ENCODE measurements at places on chromosomes 6 and 20.

GRCh38 chr6:163296835-163297519 lies 117.5 kb upstream of the QKI start:
- DNase-seq: no peak

GRCh38 chr6:51398064-51398705 lies 579.5 kb downstream of the TFAP2B start:
- no peak for DNase-seq

DNA sequence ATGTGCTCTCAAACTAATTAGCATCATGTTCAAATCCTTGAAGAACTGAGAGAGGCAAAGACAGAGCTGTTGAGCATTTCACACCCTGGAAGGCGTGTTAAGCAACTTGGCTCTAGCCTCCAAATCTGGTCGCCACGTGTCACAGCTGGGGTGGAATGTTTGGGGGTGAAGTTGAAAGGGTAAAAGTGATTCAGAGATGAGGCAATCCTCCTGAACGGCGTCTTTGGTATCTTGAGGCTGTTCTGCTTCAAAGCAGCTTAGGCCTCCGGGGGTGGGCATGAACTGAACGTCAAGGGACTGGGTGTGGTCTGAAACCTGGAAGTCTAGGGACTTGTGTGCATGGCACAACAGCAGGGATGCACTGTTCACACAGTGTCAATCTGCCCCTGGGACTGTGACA lies 62.3 kb downstream of the TRAM2 start:
- no peak for DNase-seq

DNA sequence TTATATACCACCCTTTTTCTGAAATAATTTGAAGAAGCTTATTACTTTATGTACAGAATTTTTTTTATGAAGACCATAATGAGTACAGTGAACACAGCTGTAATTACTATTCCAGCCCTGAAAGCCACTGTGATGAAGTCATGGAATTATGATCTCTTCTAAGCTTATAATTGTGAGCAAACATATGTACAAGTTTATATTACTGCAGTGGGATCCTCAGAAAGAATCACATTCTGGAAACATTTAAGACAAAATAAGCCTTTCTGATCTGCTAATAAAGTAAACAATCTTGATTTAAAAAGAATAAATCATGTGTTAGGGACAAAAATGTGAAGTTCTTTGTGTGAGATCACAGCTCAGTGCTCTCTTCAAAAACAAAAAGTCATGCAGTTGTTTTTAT lies 560.4 kb downstream of the CD109 start:
- no peak for DNase-seq

DNA sequence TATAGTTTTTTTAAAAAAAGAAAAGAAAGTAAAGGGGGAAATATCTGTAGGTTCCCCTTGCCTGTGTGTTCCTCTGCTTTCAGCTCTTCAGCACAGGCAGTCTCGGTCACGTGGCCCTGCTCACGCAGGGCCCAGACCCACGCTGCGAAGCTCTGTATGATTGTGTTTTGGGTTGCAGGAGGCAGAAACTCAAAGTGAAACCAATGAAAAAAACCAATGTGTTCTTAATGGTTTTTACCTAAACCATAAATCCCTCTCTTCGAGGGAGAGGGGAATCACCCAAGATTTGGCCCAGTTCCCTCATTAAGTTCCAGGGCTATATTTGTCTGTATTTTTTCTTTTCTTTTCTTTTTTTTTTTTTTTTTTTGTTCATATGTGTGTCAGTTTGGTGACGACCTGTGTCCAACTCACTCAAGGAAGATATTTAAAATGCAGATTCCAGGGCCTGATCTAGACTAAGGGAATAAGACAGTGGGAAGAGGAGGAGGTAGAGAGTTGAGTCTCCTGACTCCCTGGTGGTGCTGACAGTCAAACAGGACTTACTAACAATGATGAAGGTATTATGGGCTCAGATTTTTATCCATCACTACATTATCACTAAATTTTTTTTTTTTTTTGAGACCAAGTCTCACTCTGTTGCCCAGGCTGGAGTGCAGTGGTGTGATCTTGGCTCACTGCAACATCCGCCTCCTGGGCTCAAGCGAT lies 33.8 kb upstream of the RREB1 start:
- DNase-seq: no peak

DNA sequence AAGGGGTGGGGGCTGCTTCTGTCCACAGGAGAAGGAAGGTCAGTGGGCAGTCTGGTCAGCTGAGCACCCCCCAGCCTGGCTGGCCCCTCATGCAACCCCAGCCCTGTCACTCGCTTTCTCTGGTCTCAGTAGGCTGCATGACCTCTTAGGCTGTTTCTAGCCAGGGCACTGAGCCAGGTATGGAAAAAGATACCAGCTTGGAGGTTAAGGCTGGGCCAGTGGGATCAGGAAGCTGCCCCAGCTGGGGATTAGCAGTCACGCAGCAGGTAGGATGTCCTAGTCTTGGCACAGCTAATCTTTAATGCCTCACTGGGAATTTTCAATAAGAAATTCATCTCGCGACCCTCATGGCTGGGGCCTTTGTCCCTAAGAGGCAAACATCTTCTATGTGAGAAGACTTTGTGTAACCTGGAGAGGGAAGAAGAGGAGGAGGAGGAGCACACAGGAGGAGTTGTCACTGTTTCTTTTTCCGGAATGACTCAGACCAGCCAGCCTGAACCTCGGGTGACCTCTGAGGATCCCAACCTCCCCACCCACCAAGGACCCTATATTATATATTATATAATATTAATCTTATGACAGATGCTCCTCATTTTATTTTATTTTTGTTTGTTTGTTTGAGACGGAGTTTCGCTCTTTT lies 2.4 kb upstream of the BPIFA2 start:
- no peak for DNase-seq

DNA sequence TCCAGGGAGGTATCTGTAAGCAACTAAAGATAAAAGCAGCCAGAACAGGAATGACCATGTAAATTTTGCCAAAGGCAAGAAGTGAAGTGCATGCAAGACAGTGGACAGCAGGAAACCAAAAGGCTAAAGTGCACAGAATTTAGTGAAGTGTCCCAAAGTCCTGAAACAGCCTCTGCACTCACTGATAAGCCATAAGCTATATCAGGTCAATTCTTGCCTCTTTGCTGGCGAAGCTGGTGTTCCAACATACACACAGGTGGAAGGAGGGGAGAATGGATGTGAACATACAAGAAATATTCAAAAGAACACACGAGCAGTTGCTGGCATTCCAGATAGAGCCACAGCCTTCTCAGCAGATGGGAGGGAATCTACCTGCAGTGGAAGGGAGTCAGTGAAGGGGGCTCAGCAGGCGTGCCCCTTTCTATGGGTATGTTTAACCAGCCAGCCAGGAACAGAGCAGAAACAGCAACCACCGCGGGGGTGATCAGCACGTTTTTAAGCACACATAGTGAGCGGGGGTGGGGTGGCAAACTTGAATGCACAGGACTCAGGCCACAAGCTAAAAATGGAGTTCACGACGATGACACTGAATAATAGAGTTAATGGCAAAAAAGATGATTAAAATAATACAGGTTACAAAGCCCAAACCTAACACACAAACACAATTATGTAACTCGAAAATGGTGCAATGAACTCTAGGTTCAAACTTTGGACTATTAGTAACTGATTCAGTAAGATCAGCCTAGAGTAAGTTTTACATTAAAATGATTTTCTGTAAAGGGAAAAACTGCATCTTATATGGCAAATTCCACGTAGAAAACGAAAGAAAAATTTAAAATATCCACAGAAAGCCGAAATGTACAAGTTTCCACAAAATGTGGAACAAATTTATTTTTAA lies 1.2 kb downstream of the ECI2 start:
- DNase-seq: no peak

DNA sequence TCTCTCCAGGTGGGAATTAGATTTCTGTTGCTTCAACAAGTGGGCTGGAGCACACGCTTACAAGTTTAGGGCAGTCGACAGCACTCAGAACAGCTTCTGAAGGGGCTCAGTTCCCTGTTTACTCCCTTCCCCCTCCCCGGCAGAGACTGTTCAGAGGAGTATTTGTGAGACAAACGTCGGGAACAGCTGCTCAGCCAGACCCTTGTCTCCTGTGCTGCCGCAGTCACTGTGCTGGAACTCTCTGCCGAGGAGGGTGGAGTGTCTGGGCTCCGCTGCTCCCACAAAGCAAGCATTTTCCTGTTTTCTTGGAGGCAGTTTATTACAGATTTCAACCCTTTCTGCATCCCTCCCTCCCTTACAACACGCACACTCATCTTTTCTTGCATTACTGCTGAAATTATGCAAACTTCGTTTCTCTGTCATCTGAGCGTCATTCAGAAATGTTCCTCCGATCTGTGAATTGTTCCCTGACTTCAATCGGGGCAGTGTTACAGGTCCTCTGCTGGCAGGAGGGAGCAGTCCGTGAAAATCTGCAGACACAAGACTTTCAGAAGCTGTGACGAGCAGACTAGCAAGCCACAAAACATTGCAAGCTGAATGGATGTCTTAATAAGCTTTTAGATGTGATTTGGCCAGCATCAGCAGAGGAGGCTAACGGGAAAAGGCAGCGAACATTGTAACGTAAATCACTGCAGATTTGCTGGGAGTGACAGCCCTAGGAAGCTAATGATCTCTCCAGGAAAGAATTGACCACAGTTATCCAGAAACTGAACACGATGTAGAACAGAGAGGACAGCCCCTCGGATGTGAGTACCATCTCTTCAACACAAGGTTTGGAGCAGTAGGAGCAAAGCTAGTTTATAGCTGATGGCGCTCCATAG lies 76.2 kb downstream of the LYRM2 start:
- DNase-seq: no peak

GRCh38 chr6:131950767-131951575 lies at the start of gene CCN2:
Gene CCN2 (minus strand): TSS chr6:131951372. CDS start chr6:131951172, 200 bp downstream.
- peak; percentile 99 for DNase-seq

DNA sequence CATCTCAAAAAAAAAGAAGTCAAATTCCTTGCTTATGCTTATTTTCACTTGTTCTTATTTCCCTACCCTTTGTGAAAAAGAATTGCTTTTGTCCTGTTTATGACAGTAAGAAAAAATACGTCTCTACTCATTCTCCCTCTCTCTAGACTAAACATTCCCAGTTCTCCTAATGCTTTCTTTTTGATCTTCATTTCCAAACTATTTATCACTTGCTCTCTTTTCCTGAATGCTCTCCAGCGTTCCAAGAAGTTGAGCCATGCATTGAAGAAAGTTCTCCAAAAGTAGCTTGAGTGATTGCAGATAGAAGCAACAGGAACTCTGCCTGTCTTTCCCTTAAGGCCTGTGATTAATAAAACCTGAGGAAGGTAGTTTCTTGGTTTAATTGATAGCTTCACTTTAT lies 53.1 kb upstream of the TMEM170B start:
- DNase-seq: no peak

DNA sequence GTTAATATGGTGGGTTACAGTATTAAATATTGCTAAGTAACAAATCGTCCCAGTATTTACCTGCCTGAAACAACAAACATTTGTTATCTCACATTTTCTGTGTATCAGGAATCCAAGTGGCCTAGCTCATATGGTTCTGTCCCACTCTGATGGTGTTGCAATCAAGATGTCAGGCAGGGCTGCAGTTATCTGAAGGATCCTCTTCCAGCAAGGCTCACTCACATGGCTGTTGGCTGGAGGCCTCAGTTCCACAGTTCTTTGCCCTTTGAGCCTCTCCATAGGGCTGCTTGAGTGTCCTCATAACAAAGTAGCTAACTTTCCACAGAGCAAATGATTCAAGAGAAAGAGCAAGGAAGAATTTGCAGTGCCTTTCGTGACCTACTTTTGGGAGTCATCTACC lies 17.7 kb downstream of the RAB22A start:
- no peak for DNase-seq

- no peak for DNase-seq
These were observed 20.1 kb upstream of the RNGTT start for GRCh38 chr6:88983532-88983931.

GRCh38 chr20:6855796-6856195 lies 88.3 kb downstream of the BMP2 start:
- no peak for DNase-seq

GRCh38 chr20:48094944-48095343 lies 309.7 kb upstream of the SULF2 start:
- no peak for DNase-seq

GRCh38 chr6:149065121-149065520 lies 252.4 kb upstream of the TAB2 start:
- DNase-seq: no peak

DNA sequence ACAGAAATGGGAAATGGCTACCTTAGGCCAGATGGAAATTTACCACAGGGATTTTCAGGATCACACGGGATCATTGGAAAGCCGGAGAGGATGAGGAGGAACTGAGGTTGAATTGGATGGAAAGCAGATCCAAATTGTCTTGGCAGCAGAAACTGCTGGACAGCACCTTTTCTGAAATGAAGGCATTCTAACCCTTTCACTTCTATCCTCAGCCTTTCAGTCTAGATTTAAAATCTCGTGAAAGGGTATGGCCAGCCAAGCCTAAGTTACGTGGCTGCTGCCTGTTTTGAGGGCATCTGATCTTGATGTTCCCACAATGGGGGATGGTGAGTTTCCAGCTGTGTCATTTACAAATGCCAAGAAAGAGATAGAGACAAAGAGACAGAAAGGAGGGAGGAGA lies 358.2 kb downstream of the KIF16B start:
- no peak for DNase-seq

DNA sequence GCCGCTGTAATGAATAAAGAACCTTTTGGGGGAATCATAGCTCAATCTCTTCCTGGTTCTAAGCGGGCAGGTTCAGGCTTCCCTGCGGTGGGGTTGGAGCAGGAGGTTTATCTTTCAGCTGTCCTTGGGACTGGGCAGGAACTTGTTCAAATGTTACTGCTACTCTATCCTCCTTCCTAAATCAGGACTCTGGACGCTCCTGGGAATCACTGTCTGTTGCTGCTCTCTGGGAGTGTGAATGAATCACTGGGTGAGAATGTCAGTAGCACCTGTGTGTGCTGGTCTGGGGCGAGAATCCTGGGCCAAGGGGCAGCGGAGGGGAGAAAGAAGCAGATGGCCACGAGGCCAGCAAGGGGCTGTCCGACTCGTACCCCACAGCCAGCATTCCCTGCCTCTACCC lies 65.4 kb upstream of the ZNFX1 start:
- DNase-seq: no peak

GRCh38 chr6:169184419-169184818 lies 69.2 kb downstream of the THBS2 start:
- DNase-seq: no peak

GRCh38 chr6:130366107-130367005 lies 539 bp downstream of the TMEM200A start:
- no peak for DNase-seq

DNA sequence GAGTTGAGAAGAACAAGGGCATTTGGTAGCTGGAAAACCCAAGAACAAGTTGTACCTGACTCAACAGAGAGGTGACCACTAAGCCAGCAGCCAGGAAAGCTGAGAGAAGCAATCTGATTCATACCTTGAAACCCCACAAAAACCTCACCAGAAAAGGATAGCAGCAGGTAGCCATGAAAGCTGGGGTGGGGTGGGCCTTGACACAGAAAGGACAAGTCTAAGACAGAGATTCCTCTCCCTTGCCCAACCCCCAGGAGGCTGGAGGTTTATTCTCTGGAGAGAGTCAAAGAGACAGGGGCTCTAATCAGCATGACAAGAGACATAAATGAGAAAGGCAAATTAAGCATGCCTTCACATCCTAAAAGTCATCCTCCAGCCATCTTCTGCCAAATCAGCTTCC lies 151.7 kb upstream of the DST start:
- no peak for DNase-seq

- no peak for DNase-seq
These were observed 112.8 kb downstream of the SAMD5 start for GRCh38 chr6:147621263-147621662.

GRCh38 chr6:115898246-115898645 lies 162.4 kb downstream of the FRK start:
- no peak for DNase-seq

- DNase-seq: no peak
These were observed 13.6 kb downstream of the TRAPPC3L start for GRCh38 chr6:116531675-116532570.

GRCh38 chr6:150573041-150573681 lies 26.5 kb upstream of the PLEKHG1 start:
- DNase-seq: no peak

GRCh38 chr20:5172167-5172601 lies 45.4 kb downstream of the CDS2 start:
- no peak for DNase-seq

Data from BJ (cell line).